ENCODE measurements at places on chromosomes 2 and 18.
A peak's percentile ranks its signal among the peaks of the same experiment; 100 is the strongest.

- DNase-seq = no peak
Observed at GRCh38 chr2:41872646-41873045, 175.2 kb upstream of the PKDCC start.

DNA sequence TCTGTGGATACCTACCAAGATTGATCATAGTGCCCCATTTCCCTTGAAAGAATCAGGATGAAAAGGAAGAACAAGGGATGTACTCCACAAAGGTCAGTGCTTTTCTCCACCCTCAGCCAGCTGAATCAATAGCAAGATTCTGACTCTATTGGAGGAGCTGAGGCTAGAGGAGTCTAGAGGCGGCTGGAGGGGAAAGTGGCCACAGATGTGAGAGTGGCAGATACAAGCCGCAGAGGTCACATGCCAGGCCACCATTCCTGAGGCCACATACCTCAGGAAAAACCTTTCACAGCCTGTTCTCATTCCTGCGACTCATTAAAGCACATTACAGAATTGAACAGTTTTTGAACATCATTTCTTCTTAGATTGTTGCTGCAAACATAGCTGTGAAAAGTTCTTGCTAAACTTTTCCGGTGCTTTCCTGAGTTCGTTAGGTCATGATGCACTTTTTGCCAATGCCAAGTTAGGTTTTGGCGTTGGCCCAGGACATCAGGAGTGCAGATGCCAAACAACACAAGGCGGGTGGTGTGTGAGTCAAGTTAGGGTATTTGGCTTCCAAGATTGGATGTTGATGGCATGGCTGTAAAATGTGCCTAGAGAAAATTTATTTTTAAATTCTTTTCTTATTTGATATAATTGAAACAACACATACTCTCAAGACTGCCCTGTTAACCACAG lies 160.7 kb upstream of the SP5 start:
- DNase-seq = no peak

DNA sequence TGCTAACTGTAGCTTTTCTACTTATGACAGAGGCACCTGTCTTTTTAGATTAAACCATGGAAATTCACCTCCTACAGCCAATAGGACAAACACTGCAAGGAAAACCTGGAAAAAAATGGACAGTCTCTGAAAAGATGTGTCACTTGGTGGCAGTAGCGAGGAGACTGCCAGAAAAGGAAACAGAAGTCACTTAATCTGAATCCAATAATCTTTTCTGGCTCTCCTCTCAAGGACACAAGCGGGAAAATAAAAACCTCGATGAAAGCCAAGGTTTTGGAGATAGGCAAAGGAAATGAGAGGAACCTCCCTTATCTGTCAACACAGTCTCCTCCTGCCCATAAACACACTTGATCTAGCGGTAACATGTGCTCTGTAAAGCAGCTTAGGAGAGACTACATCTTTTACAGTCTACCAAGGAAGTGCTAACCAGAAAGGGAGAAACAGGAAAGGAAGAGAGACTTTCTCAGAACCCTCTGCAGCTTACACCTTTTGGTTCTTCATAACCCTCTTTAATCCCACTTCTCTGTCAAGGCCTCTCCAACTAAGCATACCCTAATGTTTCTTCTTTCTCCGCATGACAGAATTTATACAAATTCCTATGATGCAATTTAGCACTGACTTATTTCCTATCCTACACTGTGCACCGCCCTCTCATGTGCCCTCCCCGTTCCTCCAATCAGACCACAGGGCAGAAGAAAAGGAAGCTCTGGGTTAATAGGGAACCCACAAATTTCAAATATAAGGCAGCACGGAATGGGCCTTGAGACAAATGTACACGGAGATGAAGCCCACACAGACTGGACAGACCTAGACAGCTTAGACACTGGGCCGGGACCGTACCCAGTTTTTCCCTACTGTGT lies 52.8 kb downstream of the CLASP1 start:
- DNase-seq = peak; percentile 41

- DNase-seq = no peak
Observed at GRCh38 chr2:3432067-3432466, 52.6 kb downstream of the TRAPPC12 start.

DNA sequence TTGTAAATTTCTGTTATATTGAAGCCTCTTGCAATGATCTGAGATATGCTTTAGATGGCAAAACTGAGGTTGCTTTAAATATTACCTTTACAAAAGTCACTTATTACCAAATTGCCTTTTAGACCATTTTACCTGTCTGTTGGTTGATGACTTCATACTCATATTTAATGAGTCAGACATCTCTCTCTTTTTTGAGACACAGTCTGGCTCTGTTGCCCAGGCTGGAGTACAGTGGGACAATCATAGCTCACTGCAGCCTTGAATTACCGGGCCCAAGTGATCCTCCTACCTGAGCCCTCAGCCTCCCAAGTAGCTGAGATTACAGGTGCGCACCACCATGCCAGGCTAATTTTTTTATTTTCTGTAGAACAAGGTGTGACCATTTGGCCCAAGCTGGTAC lies 11.5 kb upstream of the PPP4R3B start:
- no peak for DNase-seq

DNA sequence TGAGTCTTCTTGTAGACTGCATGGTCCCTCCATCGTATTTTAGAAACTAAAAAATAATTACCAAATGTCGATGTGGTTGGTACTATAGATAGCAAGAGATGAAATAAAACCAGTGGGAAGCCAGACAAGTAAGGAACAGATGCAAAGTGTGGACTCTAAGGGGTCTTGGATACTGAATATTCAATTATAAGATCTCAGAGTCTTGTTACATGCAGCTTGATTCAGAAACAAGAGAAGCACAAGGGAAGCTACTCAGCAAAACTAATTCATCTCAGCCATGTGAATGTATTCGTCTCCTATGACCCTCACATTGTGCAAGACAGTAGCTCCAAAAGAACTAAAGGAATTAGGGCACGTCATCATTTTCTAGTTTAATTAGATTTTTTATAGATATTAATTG lies 80.9 kb downstream of the CDH20 start:
- DNase-seq = peak; percentile 29

- DNase-seq = no peak
Observed at GRCh38 chr2:29023188-29023587, 42.1 kb downstream of the TOGARAM2 start.

GRCh38 chr18:9156604-9157249 lies 20.1 kb downstream of the ANKRD12 start:
- DNase-seq = no peak

GRCh38 chr2:120344976-120345581 lies 857 bp upstream of the INHBB start:
- DNase-seq = peak; percentile 49

GRCh38 chr18:8673256-8674209 lies 31.8 kb upstream of the MTCL1 start:
- no peak for DNase-seq
